Activated CD4-positive, alpha-beta T cell treated with anti-CD3 and anti-CD28 coated beads, Interleukin-2, amount 50 U/mL, for 24 hours (primary cell): ENCODE measurements at places on chromosomes 13 and 19.

DNA sequence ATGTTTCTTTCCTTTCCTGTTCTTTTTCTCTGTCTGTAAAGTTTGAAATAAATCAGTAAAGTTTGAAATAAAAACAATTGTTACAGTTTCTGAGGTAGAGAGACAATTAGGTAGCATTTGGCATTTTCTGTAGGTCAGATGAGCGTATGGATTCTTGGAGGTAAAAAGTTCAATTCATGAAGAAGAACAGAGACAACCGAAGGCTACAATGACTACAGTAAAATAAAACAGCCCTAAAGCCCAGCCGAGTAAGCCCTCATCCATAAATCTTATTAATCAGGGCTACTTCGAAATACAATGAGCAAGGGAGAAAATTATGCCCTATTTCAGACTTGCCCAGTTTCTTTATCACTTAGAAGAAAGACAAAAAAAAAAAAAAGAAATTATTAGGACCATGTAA, 941.9 kb upstream of the SLC10A2 start:
- DNase-seq = no peak

DNA sequence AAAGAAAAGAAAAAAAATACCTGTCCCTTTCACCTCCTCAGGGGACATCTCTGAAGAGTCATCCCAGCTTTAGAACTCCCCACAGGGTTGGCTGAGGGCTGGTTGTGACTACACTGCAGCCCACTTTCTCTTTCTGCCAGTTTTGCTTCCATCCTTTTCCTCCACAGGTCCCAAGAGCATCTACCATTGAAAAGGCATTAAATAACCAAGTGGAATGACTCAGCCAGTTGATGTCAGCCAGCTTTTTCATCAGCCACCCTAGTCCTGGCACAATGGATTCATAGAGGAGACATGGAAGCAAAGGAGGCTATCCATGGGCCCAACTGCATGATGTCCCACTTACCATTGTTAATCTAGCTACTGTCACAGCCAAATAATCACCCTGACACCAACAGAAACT, 9.2 kb upstream of the RCBTB1 start:
- no peak for DNase-seq

DNA sequence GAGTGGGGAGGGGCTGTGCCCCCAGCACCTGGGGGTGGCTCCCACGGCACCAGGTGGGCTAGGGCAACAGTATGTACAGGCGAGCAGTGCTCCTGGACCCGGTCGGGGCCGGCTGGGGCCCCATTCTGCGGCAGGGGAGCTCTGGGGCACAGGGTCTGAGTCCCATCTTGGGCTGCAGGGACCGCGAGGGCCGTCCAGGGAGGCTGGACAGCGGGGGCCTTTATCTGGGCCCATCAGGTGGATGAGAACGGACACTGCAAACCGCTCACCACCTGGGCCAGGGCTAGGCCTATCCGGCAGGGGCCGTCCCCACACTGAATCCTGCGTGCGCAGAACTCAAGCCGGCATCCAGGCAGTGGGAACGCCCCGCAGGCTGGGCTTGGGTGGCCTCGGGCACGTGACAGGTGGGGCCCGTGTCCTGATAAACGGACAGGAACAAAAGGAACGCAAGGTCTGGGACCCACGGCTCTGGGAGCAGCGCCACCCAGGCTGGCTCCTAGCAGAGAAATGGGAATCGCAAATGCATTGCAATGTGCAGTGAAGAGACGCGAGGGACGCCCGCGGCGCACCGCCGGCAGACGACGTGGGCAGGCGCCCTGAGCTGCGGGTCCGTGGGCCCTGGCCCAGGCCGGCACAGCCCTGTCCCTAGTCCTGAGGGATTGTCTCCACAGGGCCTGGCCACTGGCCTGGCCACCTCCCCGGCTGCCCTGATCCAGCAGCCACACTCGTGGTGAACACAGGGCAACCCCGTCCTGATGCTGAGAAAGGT, 29.7 kb downstream of the BTBD2 start:
- no peak for DNase-seq

GRCh38 chr19:1315470-1316166, 29.9 kb downstream of the EFNA2 start:
- no peak for DNase-seq

DNA sequence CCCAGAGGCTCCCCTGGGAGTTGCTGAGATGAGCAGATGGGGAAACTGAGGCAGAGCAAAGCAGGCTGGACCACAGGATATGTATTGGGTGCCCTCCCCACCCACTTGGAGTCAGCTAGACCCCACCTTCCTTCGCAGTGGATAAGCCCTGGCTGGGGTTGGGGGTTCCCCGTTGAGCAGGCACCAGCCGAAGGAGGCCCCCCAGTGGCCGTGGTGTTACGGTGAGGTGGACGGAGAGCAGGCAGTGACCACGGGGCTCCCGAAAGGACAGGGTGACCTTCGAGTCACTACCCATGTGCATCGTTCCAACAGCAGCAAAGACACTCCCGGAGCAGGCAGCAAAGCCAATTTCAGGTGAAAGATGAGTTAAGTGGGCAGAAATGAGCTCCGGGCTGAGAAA, 62.4 kb upstream of the ADGRE5 start:
- no peak for DNase-seq

DNA sequence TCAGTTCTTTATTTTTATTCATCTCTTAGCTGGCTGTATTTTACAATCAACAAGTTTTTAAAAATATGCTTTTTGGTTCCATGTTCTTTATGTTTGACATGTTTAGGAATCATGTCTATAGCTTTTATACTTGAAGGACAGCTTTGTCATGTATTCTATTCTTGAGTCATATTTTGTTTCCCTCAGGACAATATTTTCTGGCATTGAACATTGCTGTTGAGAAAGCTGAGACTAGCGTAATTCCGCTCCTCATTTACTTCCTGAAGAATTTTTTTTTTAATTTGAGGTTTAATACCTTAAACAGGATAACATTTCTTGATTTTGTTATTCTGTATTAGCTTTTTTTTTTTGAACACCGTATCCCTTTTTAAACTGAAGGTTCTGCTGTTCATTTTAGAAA, 53.2 kb downstream of the RB1 start:
- DNase-seq = no peak

DNA sequence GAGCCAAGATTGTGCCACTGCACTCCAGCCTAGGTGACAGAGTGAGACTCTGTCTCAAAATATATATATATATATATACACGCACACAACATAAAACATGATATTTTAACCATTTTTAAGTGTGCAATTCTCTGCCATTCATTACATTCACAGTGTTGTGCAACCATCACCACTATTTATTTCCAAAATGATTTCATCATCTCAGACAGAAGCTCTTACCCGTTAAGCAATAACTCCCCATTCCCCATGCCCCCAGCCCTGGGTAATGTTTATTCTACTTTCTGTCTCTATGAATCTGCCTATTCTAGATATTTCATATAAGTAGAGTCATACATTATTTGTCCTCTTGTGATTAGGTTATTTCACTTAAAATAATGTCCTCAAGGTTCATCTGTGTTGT, 20.3 kb downstream of the WDR88 start:
- DNase-seq = no peak

DNA sequence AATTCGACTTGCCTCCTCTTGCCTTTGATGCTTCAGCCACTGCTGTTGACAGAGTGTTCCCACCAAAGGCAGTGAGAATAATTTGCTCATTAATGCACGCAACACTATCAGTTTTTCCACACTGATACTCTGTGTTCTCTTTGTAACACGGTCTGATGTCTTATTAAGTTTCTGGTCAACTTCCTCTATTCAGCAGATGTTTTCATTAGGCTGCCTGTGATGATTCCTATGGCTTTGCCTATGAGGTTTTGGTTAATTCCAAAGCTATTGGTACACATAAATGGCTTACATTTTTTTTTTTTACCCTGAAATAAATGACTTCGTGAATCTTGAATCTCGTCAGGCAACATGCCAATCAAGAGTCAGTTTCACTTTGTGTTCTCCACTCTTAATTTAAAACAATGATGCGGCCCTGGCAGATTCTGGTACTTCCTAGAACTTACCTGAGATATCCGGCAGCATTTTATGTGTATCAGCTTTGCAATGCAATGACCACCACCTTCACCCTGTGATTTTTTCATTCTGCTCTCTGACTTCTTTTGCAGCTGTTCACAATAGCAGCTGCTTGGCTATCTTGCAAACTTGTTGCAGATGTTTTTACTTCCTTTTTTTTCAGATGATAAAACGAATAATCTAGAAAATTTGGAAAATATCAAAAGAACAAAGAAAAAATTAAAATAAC, 27.5 kb upstream of the KL start:
- no peak for DNase-seq

- peak; percentile 33 for DNase-seq
These were observed 29.5 kb upstream of the ANKRD10 start for GRCh38 chr13:110944121-110944967.

DNA sequence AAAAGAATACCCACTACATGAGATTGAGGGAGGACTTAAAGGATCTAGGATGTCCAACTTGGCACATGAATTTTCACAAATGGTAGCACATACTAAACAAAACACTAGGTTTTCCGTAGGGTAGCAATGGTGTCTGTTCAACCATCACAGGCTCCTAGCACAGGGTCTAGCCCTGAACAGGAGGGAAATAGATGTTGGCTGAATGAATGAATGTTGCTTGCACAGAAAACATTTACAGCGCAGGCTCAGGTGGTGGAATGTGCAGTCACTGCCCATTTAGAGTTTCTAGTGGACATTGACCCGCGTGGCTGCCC, 1.9 kb upstream of the MYCBP2 start:
- DNase-seq = no peak

DNA sequence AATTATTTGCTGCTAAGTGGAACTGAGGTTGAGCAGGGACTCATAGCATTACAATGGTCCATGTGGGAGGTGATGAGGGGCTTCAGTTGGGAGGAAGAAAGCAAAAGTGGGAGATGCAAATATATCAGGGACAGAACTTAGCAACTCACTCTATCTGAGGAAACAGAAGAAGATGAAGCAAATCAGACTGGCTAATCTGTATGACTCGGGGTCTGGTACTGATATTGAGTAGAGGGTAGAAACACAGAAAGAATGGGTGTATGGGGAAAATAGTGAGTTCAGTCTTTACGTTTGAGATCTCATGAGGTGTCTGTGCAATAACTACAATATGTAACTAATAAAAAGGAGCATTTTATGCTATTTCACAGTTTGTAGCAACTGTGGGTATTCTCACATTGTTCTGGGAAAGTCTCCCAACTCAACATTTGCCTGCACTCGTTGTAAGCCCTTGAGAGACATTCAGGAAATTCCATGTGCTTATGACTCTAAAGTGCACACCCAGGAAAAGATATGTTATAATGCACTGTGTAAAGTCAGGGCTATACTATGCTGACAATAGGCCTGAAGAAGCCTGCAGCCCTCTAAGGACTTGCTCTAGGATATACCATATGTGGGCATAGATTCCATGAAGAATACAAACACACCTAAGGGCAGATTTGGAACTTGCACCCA, 183.5 kb downstream of the SPRY2 start:
- no peak for DNase-seq

DNA sequence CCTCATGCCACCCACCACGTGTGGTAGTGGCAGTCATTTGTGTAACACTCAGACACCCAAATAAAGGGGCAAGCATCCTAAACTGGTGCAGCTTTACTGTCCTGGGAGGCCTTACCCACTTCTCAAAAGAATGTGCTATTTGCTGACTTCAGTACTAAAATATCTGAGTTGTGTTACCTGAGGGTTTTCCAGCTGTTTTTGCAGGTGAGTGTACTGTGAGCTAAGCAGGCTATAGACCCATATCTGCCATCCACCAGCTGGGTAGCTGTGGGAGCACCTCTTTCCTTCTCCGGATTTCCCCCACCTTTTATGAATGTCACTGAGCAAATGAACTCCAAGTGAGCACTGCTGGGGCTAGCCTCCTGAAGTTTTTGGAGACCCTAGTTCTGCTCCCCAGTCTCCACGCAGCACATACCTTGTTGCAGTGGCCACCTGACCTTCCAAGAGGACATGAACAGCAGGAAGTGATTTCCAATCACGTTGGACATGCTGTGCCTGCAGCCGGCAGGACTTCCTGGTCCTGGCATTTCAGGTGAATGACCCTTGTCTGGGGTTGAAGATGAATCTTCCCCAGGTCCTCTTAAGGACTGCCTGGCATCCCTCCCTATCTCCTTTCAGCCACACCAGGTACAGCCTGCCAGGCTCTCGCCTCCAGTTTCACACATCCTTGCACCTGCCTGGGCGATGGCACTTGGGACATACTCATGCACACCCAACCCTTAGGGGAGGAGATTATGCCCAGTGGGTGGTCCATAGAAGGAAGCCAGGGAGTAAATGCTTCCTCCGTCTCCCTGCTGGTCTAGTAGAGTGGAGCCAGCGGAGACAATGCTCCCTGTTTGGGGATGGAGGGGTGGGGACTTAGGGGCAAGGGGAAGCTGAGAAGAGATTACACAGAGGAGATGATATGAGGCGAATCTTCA, 109.5 kb upstream of the SPATA13 start:
- DNase-seq = no peak

DNA sequence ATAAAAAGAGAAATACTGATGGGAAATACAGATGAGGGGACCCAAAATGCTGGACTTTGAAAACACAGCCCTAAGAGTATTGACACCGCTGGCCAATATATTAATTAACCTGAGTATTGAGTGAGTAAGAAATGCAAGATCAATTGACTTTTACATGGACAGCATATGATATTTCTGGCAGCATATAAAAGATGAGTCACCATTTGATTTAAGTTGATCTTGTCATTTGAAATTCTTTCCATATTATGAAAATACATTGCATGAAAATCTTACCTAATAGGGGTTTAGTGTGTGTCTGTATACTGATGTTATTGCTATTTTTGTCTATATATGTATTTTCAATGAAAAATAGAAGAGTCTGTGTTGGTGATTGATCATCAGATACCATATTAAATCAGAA, 619.6 kb downstream of the KCTD12 start:
- no peak for DNase-seq

DNA sequence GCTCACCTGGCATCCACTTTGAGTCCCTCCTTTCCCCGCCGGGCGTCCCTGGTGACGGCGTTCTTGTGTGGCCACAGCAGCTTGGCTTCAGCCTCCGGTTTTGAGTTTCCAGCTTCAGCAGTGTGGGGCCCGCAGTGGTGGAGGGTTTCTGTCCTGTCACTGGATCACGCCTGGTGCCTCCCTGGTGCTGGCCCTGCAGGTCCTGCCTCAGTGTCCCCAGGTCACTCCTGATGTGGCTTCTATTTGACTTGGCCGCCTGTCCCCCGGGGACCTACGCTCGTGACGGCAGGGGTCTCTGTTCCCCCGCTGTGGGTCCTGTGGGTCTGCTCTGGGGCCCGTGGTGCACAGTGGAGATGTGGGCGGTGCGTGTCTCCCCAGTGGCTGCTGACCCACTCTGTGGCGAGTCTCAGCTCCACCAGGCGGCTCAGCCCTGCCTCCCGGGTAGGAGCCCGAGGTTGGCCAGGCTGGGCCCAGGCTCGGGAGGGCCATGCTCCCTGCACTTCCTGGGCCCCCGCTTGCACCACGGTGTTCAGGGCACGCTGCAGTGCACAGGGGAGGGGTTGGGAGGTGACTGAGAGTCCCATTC, 1.9 kb downstream of the ATP4B start:
- DNase-seq = no peak
